ENCODE measurements at places on chromosomes 7 and 10. TPM values are rescaled to one million over a fixed set of nuclear protein-coding genes. Genes with fewer than 3 reads are reported as not detected.

DNA sequence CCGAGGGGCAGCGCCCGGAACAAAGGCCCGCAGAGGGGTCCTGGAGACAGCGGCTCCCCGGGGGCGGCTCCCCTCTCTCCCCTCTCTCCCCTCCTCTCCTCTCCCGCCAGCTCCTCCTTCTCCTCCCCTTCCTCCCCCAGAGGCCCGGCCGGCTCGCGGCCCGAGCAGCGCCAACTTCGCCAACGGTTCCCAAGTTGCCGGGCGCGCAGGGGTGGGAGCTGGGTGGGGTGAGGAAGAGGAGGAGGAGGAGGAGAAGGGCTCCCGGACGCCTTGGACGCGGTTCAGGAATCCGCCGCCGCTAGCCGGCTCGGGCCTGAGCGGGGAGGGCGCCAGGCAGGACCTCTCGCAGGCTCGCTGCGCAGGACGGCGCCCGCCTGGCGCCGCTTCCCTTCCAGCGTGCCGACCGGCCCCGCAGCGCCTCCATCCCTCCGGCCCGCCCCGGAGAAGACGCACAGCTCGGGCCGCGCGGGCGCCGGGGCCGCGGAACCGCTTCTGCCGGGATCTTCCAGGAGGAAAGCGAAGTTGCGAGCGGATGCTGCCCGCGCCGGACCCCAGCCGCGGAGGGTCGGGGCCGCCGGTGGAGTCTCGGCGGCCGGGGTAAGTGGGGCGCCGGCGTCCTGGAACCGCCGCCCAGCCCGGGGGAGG is at the start of gene CHST3:
Gene CHST3, plus strand, starts transcription at position 298 of the 645 bp plus-strand sequence. CDS start 41,448 bp downstream, outside the sequence.
- peak; percentile 87 for DNase-seq

DNA sequence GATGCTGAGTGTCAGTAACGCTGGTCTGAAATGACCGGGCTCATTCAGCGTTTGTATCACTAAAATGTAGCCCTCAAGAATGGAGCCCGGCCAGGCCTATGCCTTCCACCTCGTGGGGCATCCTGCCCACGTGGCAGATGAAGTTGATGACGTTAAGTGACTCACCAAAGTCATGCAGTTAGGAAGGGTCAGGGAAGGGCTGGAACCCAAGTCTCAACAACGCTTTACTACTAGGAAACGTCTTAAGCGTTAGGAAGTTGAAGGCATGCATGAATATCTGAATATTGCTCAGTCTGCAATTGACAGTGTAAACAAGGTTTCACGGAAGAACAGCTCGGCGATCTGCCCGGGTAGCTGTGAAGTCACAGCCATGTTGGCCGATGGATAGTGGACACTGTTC is 14.0 kb upstream of the UBE3C start:
- no peak for DNase-seq

- DNase-seq = no peak
These were observed 222.0 kb downstream of the LRRN3 start for GRCh38 chr7:111312966-111313365.

DNA sequence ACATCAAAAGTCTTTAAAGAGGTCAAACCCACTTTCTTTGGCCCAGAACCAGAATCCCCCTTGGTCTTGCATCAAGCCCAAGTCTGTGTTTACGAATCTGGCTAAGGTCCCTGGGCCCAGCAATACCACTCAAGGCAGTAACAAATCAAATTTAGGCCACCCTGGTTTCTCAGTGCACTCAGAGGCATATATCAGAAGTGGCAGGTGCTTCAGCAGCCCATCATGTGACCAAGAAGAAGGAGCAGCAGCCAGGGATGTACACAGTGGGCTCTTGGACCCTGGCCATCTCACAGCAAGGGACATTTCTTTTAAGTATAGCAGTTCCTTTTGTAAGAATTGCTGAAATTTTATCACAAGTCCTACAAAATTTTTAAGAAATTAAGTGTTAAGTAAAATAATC is 7.3 kb upstream of the SLC25A13 start:
- DNase-seq = no peak

HMX3 gene
- total RNA-seq = not detected

- DNase-seq = no peak
These were observed 177.6 kb downstream of the GNAI1 start for GRCh38 chr7:80312139-80312661.

DNA sequence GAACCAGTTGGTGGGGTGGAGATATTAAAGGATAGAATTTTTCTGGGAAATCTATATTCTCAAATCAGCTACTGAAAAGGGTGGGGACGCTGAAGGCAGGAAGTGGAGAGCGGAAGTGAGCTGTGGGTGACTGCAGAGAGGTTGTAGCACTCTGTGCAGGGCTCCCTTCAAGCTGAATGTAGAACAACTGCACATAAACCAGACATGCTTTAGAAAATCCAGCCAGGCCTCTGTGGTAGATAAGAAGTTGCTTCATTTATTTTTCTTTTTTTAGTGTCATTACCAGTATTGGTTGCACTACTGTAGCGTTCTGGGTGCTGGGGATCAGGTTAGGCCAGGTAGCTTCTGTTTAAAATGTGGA is 127.8 kb downstream of the CELF2 start:
- no peak for DNase-seq

- DNase-seq = peak; percentile 52
These were observed 887 bp downstream of the TMUB1 start for GRCh38 chr7:151082141-151083070.

- no peak for DNase-seq
These were observed 74.8 kb downstream of the SVIL start for GRCh38 chr10:29559996-29560395.

GRCh38 chr10:96389785-96390184 is 31.0 kb upstream of the OPALIN start:
- DNase-seq = no peak

- peak; percentile 77 for DNase-seq
These were observed at the start of gene GRM3 for GRCh38 chr7:86643561-86644281. TSS of gene GRM3 (plus strand) at chr7:86643909. CDS start at chr7:86765146, 121,237 bp downstream.

DNA sequence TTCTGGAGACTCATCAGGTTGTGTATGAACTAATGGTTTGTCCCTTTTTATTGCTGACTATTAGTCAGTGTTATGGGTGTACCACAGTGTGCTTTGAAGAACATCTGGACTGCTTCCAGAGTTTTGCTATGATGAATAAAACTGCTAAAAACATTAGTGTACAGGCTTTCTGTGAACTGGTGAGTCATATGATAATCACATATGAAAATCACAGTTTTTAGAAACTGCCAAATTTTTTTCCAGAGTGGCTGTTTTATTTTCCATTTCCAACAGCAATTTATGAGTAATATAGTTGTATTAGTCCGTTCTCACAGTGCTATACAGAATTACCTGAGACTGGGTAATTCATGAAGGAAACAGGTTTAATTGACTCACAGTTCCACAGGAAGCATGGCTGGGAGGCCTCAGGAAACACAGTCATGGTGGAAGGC is 281.2 kb upstream of the VSTM2A start:
- DNase-seq = no peak

- peak; percentile 26 for DNase-seq
These were observed 101.1 kb upstream of the GSDME start for GRCh38 chr7:24858108-24858977.

NANOS1 gene
- 7.8 TPM for total RNA-seq

DNA sequence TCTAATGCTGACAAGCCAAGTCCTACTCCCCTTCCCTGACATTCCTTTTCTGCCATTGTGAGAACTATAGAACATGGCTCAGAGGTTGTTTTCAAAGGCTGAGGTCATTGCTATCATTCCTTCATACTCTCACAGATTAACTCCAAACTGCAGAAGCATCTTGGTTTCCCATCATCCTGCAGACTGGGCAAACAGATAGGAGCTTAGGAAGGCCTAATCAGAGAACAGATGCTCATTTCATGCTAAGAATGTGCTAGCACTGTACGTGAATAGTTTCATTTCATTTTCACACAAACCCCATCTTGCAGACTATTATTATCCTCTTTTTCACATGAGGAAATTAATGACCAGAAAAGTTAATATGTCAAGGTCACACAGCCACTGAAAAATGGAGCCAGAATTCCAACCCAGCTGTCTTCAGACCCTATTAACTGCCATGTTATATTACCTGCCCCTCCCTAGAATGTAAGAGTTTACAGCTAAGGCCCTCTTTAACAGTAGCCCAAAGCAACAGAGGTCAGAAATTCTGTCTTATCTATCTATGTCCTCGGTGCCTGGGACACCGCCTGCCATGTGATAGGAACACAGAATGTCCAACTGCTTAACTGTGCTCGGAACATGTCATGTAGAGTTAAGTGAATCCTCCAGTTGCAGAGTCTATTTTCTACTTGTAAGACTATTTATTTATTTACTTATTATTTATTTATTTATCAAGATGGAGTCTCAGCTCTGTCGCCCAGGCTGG is 2.9 kb upstream of the LCOR start:
- no peak for DNase-seq

OGDHL gene
- total RNA-seq = 31.9 TPM

- DNase-seq = no peak
These were observed 259.7 kb upstream of the FERD3L start for GRCh38 chr7:19404912-19405329.

DNA sequence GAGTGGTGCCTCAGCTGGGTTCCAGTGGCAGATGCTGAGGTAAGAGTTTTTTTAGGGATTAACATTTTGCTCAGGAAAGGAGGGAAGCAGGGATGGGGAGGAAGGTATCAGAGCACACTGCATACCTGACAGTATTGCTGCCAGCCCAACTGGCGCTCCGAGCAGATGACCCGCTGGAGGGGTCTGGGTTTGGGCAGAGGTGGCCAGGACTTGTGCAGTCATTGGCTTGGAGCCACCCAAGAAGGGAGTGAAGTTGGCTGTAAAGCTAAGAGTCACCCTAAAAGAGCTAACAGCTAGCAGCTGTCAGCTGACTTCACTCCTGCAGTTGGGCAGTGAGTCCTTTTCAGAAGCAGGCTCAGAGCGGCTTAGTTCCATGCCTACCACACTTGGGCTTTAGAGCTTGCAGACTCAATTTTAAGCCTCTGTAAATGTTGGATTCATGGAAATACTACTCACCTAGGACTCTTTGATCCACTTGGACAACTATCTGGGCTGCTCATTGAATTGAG is 5.8 kb upstream of the ARHGAP22 start:
- no peak for DNase-seq

DNA sequence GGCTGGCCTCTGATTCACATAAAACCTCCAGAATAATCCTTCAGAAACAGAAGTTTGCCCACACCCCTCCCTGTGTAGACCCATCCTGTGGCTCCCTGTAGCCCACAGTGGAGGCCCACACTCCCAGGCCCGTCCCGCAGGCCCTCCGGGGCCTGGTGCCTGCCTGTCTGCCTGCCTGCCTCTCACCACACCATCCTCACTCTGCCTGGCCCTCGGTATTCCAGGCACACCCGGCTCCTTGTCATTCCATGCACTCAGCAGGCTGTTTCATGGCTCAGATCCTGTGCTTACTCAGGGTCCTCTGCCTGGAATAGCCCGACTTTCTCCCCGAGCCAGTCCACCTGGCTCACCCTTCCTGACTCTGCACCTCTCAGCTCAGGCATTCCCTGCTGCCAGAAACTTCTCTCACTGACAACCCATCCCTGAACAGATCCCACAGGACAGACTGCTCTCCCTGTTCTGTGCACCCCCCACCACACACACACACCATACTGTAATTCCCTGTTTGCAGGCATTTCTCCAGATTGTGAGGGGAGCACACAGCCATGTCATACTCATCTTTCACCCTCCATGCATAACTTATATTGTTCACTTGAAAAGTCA is 498.0 kb upstream of the ZMIZ1 start:
- DNase-seq = peak; percentile 27

DNA sequence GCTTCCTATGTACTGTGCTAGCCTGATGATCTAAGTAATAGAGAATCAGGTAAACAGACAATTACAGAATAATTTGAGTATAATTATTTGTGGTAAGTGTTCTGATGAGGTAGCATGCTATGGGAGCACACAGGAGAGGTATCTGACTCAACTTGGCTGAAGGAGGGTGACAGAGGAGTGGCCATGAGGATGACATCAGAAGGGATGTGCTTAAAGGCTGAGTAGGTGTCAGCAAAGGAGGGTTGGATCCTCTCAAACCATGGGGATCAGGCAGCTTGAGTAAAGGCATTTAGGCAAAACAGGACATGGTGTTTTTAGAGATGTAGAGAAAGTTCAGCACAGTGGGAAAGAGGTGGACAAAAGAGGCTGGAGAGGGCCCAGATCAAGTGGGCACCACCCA is 29.0 kb downstream of the KLHDC10 start:
- DNase-seq = no peak

Data from H7 (cell line).